ENCODE measurements at places on chromosomes 3 and 15.

DNA sequence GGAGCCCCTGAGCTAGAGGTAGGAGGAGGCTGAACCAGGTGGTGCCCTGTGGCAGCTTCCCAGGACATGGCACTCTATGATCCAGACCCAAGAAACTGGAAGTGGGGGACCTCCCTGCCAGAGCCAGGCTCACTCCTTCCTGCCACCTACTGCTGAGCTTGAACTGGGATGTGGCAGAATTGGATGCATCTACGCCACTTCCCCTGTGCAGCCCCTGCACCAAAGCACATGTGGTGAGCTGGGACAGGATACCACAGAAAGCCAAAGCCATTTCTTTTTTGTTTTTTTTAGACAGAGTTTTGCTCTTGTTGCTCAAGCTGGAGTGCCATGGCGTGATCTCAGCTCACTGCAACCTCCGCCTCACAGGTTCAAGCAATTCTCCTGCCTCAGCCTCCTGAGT is 518.0 kb upstream of the PPP2R3A start:
- DNase-seq = no peak

DNA sequence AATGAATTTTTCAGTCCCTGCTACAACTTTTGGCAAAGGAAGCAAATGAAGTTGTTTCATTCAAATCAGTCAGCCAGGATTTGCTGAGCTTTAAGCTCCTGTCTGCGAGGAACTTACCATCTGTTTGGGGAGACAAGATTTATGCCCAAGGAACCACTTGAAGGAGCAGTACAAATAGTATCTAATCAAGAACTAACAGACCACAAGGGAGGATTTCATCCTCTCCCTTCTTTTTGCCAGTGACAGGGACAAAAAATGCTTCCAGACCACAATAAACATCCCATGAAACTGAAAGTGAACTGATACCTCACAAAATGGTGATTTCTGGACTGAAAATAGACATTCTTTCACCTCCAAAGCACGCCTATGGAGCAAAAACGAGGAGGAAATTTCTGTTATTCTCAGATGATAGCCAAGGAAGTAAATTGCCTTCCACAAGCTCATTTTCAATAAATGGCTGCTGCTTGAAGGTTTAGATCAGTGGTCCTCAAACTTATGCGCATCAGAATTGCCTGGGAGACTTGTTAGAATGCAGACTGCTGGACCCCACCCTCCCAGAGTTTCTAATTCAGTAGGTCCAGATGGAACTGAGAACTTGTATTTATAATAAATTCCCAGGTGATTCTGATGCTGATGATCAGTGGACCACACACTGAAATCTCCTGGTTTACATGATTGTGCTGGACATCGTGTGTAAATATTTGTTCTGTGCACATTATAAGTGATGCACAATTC is 202.4 kb upstream of the GADL1 start:
- DNase-seq = no peak

- no peak for DNase-seq
These were observed 54.5 kb downstream of the PLXNA1 start for GRCh38 chr3:127037418-127037841.

DNA sequence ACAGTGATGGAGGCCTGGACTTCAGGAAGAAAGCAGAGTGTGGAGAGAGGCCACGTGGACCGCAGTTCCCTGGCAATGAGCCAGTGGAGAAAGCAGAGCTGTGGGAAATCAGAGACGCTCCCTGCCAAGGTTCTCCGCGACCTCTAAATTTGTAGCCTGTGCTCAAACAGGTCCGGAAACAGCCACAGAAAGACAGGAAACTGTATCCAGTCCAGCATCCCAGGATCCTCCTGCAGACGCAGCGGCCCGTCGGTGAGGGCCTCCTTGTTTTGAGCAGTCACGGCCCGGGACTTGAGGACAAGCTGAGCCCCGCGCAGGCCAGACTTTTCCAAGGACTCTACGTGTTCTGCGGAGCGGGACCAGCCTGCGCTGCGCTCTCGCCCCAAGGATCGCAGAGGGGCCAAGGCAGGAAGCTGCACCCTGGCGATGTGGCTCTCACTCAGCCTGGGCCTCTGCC is 22.3 kb downstream of the RPSA start:
- no peak for DNase-seq

DNA sequence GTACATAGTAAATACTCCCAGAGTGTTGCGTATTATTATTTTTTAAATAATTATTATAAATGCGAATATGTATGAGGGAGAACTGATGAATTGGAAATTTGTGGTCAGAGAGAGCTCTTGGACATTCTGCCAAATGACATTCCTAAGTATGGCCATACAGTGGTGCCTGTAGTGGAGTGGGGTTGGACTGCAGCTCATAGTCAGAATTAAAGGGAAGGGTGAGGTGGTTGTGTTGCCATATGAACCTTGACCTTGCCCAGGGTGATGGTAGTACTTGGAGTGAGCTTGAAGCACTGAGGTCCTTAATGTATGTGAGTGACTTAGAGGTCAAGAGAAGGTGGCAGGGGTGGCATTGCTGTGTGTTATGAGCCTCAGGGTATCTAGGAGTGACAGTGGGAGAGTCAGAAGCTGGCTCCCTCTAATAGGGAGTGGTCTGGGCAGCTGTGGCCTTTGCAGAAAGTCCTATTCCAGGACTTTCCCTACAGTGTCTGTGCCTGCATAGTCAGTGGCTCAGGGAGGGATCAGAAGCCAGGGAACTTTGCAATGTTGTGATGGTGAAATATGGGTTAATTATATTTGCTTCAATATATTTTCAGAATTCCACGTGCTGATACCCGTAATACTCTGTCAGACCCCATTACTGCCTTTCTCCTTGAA is 26.2 kb downstream of the PDE8A start:
- DNase-seq = no peak

DNA sequence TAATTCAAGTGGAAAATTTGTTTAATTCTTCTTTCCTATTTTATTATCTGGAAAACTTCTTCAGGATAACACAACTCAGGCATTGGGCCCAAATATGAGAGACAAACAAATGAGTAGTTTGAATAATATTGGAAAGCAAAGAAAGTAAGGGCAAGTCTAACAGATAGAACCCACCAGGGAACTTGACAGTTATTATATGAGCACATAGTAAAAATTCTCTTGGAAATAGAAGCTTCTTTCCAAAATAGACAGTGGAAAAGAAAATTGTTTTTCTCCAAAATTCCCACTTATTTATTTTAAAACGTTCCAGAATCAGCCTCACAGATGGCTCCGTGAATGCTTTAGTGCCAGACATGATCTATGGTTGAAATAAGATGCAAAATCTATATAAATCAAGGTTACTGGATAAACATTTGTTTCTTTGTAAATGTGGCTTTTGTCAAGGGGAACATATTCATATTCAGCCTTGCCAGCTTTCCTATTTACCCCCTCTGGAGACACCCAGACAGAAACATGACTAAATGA is 23.9 kb downstream of the LDHAL6B start:
- DNase-seq = no peak

- DNase-seq = no peak
These were observed 200.9 kb upstream of the CTDSPL start for GRCh38 chr3:37660782-37661181.

- no peak for DNase-seq
These were observed 117.3 kb upstream of the SLC7A14 start for GRCh38 chr3:170703121-170703588.

GRCh38 chr3:16719426-16719825 is 114.2 kb upstream of the DAZL start:
- no peak for DNase-seq

DNA sequence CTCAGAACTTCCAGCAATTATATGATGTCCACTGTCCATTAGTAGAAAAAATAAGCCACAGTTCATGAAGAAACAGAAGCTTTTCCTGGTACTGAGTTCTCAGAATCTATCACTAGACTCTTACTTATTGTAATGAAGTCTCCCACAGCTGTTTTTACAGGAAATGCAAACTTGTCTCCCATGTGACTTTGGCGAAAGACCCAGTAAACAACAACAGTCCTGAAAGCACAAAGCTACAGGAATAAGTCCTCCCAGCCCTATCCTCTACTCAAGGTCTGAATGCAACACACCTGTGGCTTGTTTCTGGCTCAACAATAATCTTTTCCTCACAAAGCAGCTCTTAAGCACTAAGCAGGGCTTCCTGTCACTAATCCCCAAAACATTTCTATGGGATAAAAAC is 55.9 kb downstream of the EOMES start:
- no peak for DNase-seq

Data from activated CD8-positive, alpha-beta memory T cell treated with anti-CD3 and anti-CD28 coated beads for 1 hour (primary cell).